D721Med (cell line): ENCODE measurements at places on chromosomes 3 and 15.

- no peak for DNase-seq
Measured at GRCh38 chr3:164673738-164674137, 404.6 kb downstream of the SI start.

GRCh38 chr15:92595506-92596381 is 59.8 kb downstream of the FAM174B start:
- no peak for DNase-seq

DNA sequence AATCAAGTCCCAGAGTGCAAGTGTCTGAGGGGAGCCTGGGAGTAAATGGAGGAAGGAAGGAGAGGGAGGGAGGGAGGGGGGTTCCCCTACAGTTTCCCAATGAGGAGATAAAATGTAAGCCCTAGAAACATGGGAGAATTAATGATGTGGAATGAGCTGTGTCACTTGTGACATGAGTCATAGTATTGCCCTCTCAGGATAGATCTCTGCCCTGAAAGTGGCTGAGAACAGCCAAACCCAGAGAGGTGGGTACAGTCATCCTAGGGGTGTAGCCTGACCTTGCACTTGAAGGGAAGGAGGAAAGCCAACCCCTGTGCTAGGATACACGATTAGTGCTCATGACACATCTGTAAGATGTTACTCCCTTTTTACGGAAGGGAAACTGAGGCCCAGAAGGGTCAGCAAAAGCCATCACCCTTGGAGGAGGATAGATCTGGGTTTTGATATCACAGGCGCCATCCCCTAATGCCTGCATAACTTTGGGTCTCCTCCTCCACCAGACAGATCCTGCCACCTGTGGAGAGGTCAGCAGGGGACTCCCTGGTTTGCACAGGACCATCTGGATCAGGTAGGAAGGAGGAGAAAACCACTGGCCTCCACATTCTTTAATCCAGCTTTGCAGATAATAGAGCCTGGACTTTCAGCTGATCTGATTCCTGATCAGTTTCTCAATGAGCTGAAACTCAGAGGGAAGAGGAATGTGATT is 23.1 kb upstream of the USP3 start:
- no peak for DNase-seq

DNA sequence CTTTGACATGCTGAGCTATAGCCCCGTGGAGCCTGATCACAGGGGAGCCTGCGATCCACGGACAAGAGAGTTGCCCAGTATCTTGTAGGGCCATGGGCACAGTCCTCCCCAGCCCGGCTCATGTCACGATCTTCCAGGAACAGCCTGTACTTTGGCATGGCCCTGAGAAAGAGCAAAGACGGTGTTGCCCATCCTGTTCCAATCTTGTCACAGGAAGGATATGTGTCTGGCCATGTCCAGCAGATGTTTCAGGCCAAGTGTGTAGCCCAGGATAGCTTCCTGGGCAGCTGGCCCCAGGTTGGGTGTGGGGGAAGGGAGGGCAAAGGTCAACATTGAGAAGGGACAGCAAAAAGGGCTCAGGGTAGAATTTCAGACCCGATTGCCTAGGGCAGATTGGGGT is 17.0 kb upstream of the RPL29 start:
- no peak for DNase-seq

DNA sequence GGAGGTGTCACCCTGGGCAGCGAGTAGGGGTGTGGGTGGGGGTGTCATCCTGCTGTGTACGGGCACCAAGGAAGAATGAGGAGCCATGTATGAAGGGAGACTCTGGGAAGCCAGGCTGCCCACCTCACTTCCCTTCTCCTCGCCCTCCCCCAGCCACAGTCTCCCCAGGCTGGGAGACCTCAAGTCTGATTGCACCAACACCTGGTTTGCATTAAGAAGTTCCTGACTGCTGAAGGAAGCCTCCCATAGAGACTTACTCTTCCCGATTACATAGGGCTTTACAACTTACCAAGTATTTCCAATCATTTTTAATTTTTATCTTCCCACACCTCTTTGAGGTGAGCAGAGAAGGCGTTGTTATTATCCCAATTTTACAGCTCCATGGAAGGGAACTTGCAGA is 29.5 kb upstream of the SMAD3 start:
- DNase-seq, result no peak

GRCh38 chr3:14323401-14324223 is 78.8 kb upstream of the SLC6A6 start:
- no peak for DNase-seq

DNA sequence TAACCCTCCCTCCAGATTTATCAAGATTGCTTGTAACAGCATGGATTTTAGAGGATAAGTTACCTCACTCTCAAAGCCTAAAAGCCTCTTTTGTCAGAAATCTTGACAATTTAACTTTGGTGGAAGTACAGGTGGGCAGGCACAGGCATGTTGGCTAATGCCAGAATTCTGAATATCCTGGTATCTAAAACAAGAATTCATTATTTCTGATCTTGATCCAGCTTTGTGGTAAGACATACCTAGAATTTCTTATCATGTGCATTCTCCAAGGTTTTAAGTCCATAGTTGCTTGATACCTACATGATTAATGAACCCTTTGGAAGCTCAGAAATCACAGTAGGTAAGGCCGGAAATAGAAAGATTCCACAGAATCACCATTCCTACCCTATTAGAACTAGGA is 109.9 kb upstream of the TTC14 start:
- no peak for DNase-seq

DNA sequence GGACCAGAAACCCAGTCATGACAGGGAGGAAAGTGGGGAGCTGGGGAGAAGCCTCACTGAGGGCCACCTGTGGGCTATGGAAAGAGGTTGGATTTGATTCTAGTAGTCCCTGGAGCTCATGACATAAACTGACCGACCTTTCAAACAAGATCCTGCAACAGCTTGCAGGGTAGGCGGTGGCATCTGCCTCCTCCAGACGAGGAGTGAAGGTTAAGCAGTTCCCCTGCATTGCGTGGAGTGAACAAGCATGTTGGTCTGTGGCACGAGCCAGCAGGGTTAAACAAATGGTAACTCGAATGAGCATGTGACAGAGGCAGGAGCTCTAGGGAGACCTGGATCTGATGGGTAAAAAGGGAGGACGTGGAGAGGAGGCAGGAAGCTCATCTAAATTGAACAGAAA is 12.7 kb downstream of the TGM4 start:
- no peak for DNase-seq

DNA sequence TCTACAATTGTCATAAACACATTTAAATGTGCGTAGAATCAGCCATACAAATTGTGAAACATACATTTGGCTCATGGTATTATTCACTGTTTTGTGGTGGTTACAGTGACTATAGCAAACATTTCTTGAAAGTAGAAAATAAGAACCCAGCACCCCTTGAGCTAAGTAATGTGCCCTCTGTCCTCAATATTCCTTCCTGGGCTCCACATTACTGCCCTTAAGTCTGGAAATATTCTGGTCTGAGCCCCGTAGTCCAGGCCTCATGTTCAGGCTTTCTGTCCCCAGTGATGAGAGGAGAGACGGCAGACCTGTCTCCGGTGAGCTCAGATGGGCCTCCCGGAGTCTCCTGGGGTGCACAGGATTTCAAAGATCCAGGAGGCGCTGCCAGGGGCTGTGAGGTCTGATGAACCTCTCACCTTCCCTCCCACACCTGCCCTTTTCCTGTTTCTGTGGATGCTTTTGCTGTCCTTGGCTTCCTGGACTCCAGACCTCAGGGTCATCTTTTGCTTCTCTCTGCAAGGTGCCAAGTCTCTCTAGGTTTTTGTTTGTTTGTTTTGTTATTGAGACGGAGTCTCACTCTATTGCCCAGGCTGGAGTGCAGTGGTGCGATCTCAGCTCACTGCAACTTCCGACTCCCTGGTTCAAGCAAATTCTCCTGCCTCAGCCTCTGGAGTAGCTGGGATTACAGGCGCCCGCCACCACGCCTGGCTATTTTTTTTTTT is 8.8 kb upstream of the MUC20 start:
- no peak for DNase-seq

GRCh38 chr3:36591959-36592358 is 172.4 kb downstream of the DCLK3 start:
- no peak for DNase-seq

GRCh38 chr3:10292505-10293419 is at the start of gene GHRL:
Gene GHRL, minus strand, starts transcription at chr3:10292947. Its CDS starts 2,767 bp downstream, at chr3:10290180.
- DNase-seq, result no peak

DNA sequence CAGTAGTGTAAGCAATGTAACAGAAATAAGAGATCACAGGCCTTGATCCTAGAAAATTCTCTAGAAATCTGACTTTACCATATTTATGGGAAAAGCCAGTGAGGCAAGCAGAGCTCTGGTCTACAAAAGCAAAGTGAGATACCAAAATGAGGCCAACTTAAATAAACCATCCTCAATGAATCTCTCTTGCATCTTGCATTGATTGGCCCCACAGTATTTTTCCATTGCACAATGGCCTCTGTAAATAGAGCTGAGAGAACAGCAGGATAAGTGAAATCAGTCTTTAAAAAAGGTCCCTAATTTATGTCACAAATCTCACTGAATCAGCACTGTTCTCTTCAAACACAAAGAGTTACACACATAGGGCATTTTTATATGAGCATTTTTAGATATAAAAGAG is 8.9 kb downstream of the CFAP20DC start:
- DNase-seq, result no peak

DNA sequence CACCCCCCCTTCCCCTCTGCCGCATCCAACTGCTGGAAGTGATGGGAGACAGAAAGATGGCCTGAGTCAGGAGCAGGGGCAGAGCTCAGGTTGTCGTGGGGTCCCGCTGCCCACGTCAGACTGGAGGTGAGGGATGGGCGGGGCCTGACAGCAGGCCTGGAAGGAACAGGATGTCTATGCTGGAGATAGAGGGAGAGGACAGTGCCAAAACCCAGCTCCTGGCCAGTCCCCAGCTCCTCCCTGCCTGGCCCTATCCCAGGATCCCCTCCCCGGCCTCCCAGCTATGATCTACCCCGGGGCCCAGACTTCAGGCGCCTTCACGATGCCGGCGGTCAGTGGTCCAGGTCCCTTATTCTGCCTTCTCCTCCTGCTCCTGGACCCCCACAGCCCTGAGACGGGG is at the start of gene LMAN1L:
Gene LMAN1L, plus strand, starts transcription at position 303 of the 400 bp plus-strand sequence. Its CDS starts 20 bp downstream, at position 323.
- DNase-seq, result no peak

GRCh38 chr3:4776980-4777581 is 202.2 kb upstream of the BHLHE40 start:
- DNase-seq, result no peak

DNA sequence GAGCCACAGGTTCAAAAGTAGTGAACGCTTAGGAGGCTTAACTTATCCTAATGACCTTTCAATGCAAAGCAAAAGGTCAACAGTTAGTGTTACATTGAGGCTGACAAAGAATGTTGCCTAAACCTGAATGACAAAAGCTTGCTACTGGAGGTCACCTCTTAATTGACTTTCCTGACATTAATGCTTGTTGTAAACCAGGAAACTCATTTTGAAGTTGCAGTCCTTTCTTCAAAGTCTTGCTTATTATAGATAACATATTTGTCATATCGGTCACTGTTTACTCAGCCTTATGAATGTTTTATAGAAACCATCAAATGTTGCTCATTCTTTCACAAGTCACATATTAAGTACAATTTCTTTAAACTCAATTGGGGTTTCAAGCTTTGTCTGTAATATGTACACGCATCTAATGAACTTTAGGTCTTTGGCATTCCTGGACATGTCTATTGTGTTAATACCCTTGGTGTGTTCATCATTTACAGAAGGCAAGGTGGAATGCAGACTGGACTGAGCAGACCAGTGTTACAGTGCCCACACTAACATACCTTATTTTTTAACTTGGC is 488.2 kb upstream of the NECTIN3 start:
- no peak for DNase-seq

DNA sequence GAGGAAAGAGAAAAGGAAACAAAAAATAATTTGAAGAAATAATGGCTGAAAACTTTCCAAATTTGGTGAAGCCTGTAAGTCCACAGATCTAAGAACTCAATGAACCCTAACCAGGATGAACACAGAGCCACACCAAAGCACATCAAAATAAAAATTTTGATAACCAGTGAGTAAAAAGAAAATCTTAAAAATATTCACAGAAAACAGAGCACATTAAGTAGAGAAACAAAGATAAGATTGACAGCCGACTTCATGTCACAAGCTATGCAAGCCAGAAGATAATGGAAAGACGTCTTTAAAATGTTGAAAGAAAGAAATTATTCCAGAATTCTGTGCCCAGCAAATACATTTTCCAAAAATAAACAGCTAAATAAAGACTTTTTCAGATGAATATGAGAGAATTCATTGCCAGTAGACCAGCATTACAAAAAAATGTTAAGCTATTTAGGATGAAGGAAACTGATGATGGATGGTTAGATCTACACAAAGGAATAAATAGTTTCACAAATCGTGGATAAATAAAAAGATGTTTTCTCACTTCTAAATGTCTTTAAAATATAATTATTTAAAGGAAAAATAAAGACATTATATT is 140.2 kb upstream of the SKOR1 start:
- DNase-seq, result no peak

DNA sequence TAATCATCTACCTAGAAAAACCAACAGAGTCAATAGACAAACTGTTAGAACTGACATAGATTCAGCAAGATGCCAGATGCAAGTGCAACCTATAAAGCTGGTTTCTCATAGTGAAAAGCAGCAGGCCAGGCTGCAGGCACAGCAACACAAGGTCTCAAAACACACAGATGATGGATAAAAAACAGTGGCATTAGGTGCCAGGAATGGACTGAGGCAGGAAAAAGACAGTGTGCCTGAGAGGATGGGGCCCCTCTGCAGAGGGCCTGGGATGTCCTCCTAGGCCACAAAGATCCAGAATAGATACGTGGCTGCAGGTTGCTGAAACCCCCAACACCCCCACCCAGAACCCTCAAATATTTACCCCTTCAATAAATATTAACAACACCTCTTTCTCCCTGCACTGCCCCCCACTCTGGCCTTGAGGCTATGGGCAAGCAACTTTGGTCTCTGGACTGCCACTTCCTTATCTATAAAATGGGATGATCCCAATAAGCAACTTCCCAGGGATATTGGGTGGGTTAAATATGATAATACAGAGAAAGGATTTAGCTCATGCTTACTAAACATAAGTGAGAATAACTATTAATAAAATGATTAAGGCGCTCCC is 35.2 kb upstream of the FGD5 start:
- no peak for DNase-seq

DNA sequence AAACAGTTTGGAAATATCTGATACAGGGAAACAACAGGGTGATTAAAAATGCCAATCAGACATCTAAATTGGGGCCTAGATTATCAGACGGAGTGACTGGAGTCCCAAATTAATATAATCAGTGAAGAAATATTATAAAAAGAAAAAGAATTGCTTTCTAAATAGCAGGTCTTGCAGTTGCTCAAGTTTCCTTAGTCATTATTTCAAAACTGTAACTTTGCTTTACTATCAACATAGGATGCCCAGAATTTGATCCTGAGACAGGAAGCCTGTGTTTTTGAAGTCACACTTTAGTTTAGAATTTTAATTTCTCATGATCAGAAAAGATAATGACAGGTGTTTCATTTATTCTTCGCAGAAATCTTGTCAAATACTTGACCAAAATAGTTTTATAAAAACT is 105.9 kb downstream of the IL1RAP start:
- no peak for DNase-seq
